ENCODE measurements at places on chromosomes 7 and 10. TPM values are rescaled to one million over a fixed set of nuclear protein-coding genes. Genes with fewer than 3 reads are reported as not detected.

The SLC18A2 gene
- total RNA-seq: not detected

The ACSL5 gene
- 18.3 TPM for total RNA-seq

GRCh38 chr10:72173619-72174296, 42.1 kb upstream of the ANAPC16 start:
- peak; percentile 55 for DNase-seq

GRCh38 chr7:117111535-117111934, 158.2 kb downstream of the ST7 start:
- no peak for DNase-seq

The ACHE gene
- total RNA-seq: not detected

The PNLIPRP3 gene
- 0.17 TPM for total RNA-seq

DNA sequence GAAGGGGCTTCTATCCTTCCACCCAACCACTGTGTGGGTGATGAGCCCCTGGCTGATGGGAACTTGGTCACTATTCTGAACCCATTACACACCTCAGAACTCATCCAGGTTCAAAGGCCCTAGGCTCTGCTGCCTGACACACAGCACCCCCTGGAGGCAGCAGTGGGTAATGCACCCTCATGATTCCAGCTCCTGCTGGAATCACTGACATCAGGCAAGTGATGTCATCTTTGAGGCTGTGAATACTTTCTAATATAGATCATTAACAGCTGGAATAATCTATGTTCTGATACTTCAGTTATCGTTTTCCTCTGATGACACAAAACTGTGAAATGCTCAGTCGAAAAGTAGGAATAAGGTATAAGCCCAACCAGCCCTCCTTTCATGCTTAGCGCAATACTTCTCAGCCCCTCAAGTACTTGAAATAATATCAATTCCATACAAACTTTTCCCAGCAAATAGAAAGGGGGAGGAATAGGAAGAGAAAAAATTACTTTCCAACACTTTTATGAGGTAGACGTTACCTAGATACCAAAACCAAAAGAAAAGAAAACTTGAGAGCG, 7.5 kb upstream of the RBP3 start:
- peak; percentile 58 for DNase-seq

The HOXA7 gene
- total RNA-seq: 21.7 TPM

DNA sequence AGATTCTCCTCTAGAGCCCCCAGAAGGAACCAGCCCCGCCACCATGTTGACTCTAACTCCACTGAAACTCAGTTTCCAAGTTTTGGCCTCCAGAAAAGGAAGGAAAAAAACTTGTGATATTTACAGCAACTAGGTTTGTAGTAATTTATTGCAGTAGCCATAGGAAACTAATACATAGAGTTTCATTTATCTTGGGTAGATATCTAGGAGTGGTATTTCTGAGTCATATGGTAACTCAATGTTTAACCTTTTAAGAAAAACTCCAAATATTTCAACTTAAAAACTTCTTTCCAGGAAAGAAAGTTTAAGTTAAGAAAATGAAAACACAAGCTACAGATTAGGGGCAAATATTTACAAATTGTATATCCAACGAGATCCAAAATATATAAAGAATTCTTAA, 576.7 kb downstream of the KCNMA1 start:
- DNase-seq: no peak

- no peak for DNase-seq
These were observed 66.4 kb downstream of the MYOF start for GRCh38 chr10:93415693-93416092.

DNA sequence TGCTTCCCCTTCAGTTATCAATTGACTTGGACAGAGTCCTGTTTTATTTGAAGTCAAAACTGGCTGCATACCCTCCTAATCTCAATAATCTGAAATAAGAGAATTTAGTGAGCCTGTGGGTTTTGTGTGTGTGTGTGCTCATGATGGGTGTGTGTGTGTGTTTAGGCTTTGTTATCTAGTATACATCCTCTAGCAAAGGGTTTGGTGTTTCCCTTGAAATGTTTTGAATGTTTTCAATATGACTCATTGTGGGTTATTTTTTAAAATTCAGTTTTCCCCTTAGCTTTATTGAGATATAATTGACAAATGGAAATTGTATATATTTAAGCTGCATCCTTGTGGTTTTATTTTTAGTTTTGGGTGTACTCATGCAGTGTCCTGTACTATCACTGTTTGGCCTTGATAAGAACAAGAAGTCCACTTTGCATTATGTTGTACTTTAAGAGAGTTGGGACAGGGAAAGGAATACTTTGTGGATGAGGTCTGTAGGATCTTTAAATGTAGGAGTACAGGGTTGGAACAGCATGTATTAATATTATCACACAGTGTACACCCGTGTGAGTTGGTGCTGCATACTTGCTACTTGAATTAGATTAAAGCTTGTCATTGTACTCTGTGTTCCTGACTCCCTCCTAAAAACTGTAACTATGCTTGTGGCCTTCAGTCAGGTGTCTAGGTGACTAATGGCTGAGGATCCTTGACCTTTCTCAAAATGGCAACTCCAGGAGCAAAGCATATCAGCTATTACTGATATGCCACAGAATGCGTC, 58.3 kb downstream of the VCL start:
- DNase-seq: peak; percentile 46

DNA sequence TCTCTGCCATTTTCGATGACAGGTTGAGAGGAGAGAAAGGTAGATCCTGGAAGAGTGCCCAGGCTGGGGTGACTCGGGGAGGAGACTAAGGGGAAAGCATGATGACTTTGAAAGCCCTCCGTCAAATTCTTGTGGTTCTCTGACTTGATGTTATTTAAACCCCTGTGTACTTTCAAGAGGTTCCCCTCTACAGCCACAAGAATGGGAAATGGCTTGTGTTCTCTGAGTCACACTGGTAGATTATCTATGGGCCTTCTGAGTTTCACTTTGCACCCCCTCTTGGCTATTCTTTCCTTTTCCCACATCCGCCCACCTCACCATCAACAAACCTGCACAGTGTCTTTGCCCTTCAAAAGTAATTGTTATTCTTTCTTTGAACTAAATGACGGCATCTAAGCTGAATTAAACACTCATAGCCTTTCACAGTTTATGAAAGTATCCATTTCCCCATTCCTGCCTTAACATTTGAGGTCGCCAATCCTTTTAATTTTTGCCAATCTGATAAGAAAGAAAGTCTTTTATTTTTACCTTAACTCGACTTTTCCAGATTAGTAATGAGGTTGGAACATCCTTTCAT, 24.1 kb downstream of the PRF1 start:
- DNase-seq: peak; percentile 93

- DNase-seq: no peak
These were observed 1.4 kb downstream of the ZNF107 start for GRCh38 chr7:64667311-64667710.

The ATRNL1 gene
- total RNA-seq: 7.1 TPM

DNA sequence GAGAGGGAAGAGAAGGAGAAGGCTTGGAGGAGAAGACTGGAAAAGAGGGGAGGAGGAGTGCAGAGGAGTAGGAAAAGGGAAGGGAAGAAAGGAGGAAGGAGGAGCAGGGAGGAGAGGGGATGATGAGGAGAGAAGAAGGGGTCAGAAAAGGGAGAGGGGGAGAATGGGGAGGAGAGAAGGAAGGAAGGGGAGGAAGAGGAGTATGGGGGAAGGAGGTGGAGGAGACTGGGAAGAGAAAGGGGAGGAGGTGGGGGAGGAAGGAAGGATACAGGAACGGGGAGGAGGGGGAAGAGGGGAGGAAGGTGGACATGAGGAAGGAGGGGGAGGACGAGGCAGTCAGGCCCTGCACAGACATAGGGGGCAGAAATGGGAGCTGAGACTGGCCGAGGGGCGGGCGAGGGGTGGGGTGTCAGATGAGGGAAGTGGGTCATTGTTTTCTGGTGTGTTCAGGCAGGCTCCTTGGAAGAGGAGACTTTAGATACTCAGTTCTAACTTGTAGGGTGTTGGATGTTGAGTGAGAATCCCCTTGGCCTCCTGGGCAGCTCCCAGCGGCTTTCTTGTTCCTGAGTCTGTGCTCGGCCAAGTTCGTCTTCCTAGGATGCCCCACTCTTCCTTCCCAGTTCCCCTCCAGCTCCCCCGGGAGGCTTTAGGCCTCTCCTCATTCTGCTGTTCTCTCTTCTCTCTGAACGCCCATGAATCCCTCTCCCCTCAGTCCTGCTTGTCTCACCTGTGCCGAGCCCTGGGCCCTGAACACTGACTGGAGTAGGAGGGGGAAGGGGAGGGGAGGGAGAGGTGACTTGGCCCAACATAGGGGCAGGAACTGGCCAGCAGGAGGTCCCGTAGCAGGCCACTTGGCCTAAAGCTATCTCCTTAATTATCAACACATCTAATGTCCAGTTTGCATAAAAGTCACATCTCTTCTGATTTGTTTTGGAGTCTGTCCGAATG, 12.8 kb upstream of the CRHR2 start:
- no peak for DNase-seq

The SLC18A3 gene
- not detected for total RNA-seq

The NEUROG3 gene
- total RNA-seq: not detected

DNA sequence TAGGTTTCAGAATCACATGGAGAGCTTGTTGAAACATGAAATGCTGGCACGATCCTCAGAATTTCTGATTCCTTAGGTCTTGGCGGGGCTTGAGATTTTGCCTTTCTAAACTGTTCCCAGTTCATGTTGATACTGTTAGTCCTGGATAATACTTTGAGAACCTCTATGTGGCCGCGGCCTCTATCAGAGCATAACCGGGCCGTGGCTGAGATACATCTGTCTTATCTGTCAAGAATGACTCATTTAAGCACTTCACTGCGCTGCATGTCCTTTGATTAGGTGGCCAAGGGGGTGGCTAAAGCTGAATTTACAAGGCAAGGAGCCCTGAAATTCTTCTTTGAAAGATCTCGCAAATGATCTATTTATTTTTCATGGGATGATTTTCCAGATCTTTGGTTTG, 66.9 kb downstream of the GALNT17 start:
- no peak for DNase-seq

The ZNF804B gene
- total RNA-seq: not detected

GRCh38 chr7:137020351-137020750, 151.9 kb downstream of the CHRM2 start:
- peak; percentile 4 for DNase-seq

- DNase-seq: no peak
These were observed 22.7 kb upstream of the PARP12 start for GRCh38 chr7:140085447-140085846.

The PDK4 gene
- 0.71 TPM for total RNA-seq

The ZSCAN21 gene
- 20.3 TPM for total RNA-seq

- DNase-seq: no peak
These were observed 27.2 kb downstream of the SCD start for GRCh38 chr10:100374200-100374655.

GRCh38 chr10:117483056-117483590, 59.4 kb upstream of the EMX2 start:
- DNase-seq: no peak

DNA sequence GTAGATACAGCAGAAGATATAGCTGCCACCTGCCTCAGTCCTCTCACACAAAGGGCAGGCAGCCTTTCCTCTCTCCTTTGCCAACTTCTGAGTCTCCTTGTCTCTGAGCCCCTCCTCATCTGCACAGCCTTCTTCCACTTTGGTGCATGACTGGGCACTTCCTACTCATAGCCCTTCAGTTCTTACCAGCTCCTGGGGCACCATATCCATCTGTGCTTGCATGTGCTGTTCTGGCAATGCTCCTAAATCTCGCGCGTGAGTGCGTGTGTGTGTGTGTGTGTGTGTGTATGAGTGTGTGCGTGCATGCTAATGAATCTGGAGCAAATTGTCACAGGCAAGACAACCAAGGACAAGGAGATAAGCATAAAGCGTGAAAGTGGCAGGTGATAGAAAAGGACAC, 1271.6 kb upstream of the SORCS1 start:
- DNase-seq: no peak

- DNase-seq: no peak
These were observed 250.1 kb downstream of the ABCA13 start for GRCh38 chr7:48421357-48421756.

- no peak for DNase-seq
These were observed 2.3 kb downstream of the CLIP2 start for GRCh38 chr7:74291535-74291934.

- peak; percentile 41 for DNase-seq
These were observed 70.0 kb upstream of the ZMIZ2 start for GRCh38 chr7:44678471-44679179.

DNA sequence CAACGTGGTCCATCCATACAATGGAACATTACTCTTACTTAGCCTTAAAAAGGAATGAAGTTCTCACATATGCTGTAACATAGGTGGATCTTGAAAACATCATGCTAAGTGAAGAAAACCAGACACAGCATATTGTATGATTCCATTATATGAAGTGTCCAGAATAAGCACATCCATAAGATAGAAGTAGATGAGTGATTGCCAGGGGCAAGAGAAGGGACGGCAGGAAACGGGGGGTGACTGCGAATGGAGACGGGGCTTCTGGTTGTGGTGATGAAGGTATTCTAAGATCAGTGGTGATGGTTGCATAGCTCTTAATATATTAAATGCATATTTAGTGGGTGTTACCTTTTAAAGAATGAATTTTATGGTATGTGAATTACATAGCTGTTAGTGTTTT, 29.8 kb downstream of the UBE3C start:
- DNase-seq: no peak

GRCh38 chr7:110442381-110442837, 648.5 kb upstream of the LRRN3 start:
- no peak for DNase-seq

GRCh38 chr10:103854686-103855391, 537 bp downstream of the SH3PXD2A start:
- DNase-seq: peak; percentile 37

All from Daoy (cell line).